ENCODE measurements at places on chromosomes 1 and 21.

GRCh38 chr1:168453056-168453455 lies 90.7 kb downstream of the XCL2 start:
- DNase-seq = peak; percentile 84

- DNase-seq = no peak
Measured at GRCh38 chr1:54297596-54298283, 97.8 kb downstream of the MRPL37 start.

GRCh38 chr1:110636149-110636935 lies 30.2 kb upstream of the KCNA2 start:
- DNase-seq = no peak

DNA sequence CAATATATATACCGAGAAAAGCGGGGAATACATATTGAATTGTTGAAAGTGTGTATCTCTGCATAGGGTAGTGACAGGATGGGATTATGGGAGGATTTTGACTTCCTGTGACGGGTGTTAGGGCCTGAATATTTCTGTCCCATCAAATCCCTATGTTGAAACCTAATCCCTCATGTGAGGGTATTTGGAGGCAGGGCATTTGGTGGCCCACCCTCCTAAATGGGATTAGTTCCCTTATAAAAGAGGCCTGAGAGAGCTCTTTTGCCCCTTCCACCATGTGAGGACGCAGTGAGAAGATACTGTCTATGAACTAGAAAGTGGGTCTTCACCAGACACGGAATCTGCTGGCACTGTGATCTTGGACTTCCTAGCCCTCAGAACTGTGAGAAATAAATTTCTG lies 137.3 kb downstream of the ZSCAN20 start:
- DNase-seq = no peak

DNA sequence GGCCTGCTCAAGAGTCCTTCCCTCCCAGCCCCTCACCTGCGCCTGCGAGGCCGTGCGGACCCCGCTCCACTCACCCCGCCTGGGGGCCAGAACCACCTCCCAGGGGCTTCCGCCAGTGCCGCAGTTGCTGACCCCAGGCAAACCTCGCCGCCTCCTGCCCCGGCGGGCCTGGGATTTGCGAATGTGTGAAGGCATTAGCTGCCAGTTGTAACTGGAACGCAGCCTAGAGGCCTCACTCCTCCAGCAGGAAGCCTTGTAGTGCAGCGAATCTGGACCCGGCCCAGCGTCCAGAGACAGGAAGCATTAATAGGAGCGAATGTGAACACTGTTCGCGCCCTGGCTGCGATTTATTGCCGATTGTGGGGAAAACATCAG lies 140.9 kb upstream of the ARHGEF16 start:
- DNase-seq = no peak

DNA sequence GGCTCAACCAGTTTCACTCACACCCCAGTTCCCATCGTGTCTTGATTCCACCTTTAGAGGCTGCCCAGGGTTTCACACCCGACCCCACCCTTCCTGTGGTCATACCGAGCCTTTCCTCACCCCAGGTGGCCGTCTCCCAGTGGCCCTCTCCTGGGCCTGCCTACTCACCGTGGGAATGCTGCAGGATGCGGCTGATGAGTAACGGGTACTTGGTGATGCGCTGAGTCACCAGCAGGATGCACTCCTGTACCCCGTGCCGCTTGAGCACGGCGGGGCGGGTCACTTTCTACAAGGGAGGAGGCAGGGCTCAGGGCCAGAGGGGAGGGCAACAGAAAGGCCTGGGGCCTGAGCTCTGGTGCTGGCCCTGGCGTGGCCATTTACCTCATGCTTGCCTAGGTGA lies 16.4 kb downstream of the ARHGEF2 start:
- no peak for DNase-seq

GRCh38 chr1:86552376-86552775 lies 5.5 kb downstream of the CLCA4 start:
- no peak for DNase-seq

- no peak for DNase-seq
Measured at GRCh38 chr1:100930494-100930893, 34.6 kb downstream of the SLC30A7 start.

GRCh38 chr1:237692255-237692654 lies 198.5 kb downstream of the ZP4 start:
- DNase-seq = no peak

DNA sequence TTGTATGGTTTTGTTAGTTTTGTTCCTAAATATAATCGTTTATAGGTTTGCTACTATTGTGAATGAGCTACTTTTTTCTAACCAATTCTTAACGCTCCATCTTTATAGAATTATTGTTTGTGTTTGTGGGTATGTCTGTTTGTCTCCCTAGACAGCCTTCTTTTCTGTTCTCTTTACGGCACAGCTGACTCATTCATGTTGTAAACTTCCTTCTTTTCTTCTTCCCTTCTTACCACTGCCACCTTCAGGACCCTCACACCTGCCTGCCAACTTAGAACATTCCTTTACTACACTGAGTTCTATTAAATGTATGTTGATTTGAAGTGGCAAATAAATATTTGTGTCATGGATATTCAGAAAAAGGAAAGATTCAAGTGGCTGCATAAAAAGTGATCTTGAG lies 29.1 kb downstream of the AK5 start:
- no peak for DNase-seq

DNA sequence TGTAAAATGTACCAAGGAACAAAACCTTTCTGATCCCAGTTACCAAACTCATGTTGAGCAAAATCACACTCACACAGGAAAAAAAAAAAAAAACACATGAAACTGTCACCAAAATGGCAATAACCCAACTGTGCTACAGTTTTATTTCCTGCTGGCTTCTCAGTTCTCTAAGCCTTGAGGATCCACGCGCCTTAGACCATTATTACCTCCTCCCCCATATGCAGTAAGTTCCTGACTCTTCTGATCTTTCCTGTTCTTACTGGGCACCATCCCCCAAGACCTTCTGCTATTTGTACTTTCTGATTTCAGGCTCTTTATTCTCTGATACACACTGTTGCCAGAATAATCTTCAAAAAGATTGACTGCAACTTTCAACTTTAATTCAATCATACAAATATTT lies 79.6 kb downstream of the SLC45A1 start:
- no peak for DNase-seq

- DNase-seq = no peak
Measured at GRCh38 chr1:183989078-183989577, 48.4 kb downstream of the COLGALT2 start.

DNA sequence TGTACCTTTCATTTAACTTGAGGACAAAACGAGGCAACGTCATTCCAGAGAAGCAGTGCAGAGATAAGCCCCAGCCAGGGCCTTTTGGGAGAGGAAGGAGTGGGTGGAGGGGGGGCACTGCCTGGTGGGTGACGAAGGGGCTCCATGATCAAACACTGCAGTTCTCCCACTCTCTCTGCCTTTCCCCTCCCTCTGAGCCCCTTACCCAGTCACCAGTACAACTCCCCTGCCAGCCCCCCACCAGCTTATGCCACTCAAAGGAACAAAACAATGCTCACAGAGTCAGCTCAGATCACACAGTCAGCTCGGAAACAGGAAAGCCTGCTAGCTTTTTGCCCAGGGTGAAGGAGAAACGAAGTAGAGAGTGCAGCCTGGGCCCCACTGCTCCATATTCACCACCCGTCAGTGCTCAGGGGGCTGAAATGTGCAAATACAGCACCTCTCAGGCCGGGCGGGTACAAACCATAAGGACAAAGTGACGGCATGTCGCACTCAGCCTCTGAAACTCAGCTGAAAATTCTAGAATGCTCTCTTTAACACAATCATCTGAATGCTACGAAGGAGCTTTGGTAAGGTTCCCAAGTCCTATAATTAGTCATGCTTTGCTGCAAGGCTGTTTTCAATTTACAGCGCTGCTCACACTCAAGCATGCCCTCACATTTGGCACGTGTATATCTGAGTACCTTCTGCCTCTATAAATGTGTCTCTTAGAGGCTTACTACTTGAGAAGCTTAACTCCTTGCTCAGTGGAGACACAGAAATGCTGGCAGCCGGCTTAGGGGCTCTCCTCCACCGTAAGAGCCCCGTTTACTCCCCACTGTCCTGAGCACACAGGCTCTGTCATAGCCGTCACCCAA lies 65.8 kb upstream of the RAB4A start:
- no peak for DNase-seq

GRCh38 chr1:194225821-194226220 lies 1039.4 kb upstream of the B3GALT2 start:
- no peak for DNase-seq

GRCh38 chr1:209749205-209749604 lies 6.6 kb upstream of the TRAF3IP3 start:
- no peak for DNase-seq

DNA sequence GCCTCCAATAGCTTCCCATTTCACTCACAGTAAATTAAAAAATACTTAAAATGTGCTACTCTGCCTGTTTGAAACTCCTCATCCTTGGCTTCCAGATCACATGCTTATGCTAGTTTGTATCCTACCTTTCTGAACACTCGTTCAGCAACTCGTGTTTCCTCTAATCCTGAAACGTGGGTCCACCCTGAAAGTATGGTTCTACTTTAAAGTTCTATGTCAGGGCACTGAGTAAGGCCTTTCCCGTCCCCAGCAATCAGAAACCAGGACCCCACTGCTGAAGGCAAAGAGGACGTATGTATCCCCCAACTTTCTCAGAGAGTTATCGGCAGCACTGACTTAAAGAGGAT lies 419 bp upstream of the TSEN15 start:
- no peak for DNase-seq

GRCh38 chr1:45654540-45655280 lies 30.9 kb upstream of the CCDC17 start:
- DNase-seq = no peak

DNA sequence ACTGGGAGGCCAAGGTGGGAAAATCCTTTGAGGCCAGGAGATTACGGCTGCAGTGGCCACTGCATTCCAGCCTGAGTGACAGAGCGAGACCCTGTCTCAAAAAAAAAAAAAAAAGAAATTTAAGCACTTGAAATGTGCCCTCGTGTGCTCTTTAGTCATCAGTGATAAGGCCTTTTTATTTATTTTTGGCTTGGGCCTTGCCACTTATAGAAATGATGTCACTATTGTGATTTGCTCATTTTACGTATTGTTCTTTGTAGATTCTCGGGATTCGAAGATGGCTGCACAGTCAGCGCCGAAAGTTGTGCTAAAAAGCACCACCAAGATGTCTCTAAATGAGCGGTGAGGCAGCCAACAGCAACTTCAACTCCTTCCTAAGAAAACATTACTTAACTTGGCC lies 2.4 kb downstream of the CHTOP start:
- DNase-seq = no peak

- peak; percentile 93 for DNase-seq
Measured at GRCh38 chr1:110190282-110190929, 19.7 kb upstream of the KCNC4 start.

- DNase-seq = no peak
Measured at GRCh38 chr21:46268371-46268770, 17.0 kb downstream of the MCM3AP start.

GRCh38 chr1:232510367-232511110 lies 119.4 kb downstream of the SIPA1L2 start:
- no peak for DNase-seq

DNA sequence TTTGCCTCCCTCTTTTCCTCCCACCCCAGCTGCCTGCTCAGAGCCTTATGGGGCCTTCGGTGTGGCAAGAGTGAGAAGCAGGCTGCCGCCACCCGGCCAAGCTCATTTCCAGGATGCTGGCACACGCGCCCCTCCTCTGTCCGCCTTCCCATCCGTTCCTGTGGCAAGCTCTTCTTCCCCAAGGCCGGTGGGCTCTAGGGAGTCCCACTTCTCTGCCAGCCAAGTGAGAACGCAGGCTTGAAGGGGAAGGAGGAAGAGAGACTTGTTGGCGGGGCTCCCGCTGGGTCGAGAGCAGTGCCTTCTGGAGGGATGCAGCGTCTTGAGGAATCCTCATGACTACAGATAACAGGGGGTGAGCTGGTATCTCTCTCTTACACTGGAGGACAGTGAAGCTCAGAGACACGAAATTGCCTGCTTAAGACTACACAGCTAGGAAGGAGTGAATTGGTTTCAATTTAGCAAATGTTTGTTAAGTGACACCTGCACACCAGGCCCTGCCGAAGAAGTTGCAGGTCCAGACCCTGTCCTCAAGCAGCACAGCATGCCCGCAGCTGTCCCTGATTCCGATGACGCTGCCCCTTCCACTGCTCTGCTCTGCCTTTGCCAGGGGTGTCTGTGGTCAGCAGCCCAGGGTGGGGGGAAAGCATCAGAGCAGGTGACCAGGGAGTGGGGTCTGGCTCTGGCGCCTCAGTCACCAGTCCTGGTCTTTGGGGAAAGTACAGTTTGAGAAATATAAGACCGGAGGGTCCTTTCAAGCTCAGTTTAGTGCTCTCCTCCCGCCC lies 40.1 kb upstream of the FOXO6 start:
- no peak for DNase-seq

GRCh38 chr21:41631564-41632461 lies 123.9 kb upstream of the TMPRSS2 start:
- peak; percentile 70 for DNase-seq

- DNase-seq = no peak
Measured at GRCh38 chr1:245464290-245464689, 309.5 kb downstream of the KIF26B start.

- DNase-seq = no peak
Measured at GRCh38 chr1:9612162-9612845, 23.6 kb downstream of the TMEM201 start.

DNA sequence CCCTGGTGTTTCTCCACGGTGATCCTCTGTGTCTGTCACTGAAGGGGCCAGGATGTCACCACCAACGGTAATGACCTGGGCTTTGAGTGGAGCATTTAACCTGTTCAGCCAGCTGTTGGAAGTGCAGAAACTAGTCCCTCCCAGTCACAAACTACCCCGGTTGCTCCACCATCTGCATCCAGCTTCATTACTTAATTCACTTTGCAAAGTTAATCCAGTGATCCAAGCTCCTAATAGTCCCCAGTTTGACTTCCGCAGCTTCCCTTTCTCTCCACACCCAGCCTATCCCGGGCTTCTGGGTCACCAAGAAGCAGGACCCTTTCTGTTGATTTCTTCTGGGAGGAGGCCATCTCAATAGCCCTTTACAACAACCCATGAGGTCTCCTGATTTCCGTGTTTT lies 63.5 kb downstream of the MDM4 start:
- DNase-seq = no peak

DNA sequence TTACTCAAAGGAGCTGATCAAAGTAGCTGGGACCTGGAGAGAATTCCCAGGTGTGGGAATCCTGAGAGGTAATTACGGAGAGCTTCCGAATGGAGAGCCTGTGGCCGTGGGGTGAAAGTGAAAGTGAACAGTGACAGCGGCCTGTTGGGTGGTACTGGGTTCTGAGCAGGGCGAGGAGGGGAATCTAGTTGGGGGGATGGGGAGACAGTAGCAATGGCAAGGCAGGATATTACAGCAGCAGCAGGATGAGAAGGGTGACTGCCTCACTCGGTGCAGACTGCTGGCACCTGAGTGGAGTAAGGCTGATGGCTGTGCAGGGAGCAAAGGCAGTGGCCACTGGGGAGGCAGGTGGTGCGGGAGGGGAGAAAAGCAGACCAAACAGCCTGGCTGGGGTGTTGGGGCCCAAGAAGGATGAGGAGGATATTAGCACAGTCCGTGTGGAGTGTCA lies 70.3 kb upstream of the PRDX6 start:
- no peak for DNase-seq

GRCh38 chr1:15650433-15650832 lies 33.2 kb downstream of the DDI2 start:
- DNase-seq = no peak
